ENCODE measurements at places on chromosomes 6 and 20.

DNA sequence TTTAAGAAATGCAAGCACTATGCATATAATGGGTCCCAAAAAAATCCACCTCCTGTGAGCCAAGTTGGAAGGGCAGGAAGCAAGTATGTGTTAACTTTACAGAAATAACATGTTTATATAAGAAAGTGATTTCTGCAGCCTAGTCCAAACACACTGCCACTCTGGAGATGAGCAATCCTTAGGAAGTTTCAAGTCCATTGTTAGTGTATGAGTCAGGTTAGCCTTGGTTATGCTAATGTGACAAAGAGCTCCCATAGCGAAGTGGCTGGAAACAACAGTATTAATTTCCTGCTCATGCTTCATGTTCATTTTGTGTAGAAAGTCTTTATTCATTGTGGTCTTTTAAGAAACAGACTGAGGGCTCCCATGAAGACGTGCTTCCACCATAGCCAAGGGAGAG is 121.4 kb downstream of the TBXT start:
- no peak for DNase-seq

- DNase-seq = no peak
Observed at GRCh38 chr6:124800222-124800621, 162.0 kb upstream of the RNF217 start.

- no peak for DNase-seq
Observed at GRCh38 chr6:45132059-45132458, 196.1 kb upstream of the RUNX2 start.

DNA sequence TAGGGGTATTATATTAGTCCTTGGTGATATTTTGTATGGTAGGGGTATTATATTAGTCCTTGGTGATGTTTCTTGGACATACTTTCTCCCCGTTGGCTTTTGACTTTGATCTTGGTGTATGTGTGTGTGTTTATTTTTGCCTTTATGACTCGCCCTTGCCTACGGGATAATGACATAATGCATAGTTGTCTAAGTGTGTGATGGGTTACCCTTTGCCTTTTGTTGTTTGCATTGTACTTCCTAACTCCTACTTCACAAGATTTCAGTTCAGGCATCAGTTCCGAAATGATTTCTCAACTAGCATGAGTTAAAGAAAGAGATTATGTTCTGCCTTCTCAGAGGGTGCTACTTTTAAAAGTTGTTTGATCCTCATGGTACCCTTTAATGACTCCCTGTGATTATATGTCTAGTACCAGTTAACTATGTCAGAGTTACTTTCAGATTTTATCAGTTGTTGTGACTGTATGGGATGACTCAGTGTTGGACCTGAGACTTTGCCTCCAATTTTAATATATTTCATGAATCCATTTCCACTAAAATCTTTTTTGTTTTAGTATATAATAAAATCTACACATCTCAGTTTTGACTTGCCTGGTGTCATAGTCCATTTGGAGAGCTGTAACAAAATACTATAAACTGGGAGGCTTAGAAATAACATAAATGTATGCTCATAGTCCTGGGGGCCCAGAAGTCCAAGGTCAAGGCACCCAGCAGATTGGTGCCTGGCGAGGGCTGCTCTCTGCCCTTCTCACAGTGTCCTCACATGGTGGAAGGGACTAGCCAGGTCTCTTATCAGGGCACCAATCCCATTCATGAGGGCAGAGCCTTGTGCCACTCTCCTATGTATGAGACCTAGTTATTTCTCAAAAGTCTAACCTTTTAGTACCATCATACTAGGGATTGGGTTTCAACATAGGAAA is 34.1 kb downstream of the CDYL start:
- DNase-seq = no peak

GRCh38 chr6:57222743-57223077 is 603 bp upstream of the RAB23 start:
- no peak for DNase-seq

DNA sequence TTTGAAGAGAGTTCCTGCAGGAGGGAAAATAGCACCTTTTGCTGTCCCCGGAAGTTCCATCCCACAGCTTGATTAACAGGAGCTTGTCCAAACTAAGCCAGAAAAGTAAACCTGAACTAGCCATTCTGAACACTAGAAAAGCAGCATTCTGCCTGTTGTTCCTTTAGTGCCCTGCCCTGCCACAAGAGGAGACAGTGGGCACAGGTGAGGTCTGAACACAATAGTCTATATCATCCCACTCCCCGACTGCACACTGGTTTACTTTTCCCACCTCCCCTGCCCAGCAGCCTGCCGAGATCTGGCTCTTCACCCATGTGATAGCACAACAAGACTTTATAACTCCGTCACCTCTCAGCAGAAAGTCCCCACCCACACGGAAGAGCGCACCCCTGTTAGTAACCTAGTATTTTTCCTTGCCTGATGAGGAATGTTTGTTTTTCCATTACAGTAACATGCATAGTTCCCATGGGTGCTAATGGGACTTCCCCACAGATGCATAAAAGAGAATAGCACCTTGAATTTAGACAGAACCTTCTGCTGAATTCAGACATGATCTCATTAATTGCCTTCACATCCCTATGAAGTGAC is 59.7 kb downstream of the TFAP2A start:
- DNase-seq = no peak

DNA sequence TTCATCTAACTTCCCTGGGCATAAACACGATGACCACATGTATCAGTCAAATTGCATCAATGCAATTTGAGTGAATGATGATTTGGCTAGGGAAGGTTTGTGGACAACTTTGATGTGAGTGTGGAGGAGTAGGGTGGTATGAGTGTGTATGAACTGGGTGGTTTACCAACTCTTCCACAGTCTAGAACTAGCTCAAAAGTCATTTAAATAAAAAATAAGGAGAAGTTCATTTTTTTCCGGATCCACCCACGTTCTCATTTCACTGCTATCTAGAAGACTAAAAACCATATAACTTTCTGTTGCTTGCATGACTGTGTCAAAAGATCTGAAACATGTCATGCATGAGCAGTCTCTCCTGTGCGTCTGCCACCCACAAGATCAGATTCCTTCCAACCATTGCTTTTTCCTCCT is 23.6 kb downstream of the SLC35D3 start:
- no peak for DNase-seq

GRCh38 chr6:2560917-2561698 is 189.6 kb downstream of the MYLK4 start:
- no peak for DNase-seq

- no peak for DNase-seq
Observed at GRCh38 chr20:56395166-56395565, 2.7 kb downstream of the CSTF1 start.

- DNase-seq = no peak
Observed at GRCh38 chr6:77178821-77179220, 284.5 kb downstream of the HTR1B start.
